ENCODE measurements at places on chromosomes 2 and 18.

DNA sequence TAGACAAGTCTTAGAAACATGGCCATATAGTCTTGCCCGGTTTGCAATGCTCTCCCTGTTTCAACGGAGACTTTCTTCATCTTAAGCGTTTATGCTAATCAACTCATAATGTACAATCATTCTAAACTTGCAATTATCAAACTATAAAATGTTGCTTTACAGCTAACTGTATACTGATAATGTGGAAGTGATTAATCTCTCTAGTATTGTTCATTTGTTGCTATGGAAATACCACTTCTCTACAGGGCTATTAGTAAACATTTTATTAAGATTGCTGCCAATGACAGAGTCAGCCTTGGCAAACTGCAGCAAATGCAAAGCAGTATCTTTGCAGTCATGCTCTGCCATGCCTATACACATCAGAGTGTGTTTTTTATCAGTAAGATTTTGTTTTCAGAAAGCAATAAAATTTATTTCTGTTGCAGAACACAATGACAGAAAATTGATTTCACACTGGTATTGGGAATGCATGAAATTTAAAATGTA lies 1201.8 kb upstream of the CDH2 start:
- no peak for DNase-seq

GRCh38 chr2:44970846-44971450 lies 29.4 kb downstream of the SIX3 start:
- peak; percentile 53 for DNase-seq

DNA sequence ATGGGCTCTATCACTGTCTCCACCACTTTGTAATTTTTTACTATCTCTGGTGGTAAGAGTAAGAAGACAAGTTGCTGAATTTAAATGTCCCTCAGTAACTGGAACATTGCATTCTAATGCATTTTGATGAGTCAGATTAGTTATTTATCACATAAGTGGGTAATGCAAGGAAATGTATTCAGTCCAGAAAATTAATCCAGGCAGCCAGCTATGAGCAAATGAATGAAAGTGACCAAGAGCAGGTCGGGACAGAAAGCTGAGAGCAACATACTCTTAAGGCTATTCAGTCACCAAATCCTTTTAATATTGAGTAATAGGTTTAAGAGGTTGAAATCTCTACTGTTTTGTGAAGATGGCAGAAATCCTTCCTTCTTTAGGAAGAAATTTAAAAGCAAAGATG lies 265.5 kb upstream of the PARD3B start:
- no peak for DNase-seq

DNA sequence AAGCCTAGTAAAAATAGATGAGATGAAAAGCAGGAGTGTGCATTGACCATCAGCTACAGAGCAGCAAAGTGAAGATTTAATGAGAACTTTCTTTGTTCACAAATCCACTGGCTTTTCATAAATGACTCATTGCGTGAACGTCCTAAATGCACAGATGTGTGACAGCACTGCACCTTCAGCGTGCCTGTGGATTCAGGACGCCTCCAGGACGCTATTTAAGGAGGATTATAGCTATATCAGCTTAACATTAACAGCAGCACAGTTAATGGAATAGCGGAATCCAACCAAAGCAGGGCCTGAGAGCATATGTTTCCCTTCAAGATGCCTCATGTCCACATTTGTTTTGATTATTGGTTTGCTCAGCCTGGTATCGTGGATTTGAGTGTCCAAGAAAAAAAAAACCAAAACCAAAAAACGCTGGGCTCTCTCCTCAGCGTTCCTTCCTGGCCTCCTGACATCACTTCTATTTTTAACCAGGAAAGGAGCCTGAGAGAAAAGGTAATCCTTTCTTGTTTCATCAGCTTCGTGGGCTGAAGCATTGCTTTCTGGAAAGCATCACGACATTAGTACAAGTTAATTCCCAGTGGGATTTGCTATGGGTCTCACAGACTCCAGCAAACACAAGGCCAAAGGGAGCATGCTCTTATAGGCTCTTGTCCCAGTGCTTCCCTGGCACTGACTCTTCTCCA lies 447.0 kb upstream of the SMIM21 start:
- no peak for DNase-seq

DNA sequence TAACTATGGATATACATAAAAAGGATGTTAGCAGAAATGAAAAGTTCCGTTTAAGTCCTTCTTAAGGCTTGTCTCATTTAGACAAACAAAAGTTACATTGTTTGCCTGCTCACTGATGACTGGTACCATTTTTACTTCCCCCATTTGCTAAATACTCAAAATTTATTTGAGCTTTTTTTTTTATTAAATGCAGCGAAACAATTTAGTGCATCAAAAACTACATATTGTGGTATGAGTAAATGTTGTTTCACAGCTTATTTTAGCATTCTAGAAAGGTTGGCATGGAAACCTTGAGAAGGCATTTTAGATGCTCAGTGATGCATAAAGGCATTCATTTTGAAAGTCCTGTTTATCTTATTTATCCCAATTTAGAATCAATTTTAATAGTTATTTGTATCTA lies 100.0 kb downstream of the MAP2 start:
- DNase-seq, result no peak

DNA sequence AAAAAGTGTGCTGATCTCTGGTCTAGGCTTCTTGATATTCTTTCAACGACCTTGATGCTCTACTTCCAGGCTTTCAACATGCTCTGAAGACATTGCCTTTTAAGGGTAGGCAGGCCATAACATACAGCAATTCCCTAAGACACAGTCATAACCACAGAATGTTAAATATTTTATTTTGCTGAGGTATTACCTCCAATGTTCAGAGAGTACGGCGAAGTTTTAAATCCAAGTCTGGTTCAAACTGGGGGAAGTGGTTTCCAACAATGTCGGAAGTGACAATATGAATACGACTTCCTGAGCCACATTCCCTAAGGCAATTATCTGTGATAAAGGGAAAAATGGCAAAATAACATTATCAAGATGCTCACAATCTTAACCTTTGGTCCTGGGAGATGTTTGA lies 1077.9 kb upstream of the PIK3C3 start:
- peak; percentile 49 for DNase-seq

DNA sequence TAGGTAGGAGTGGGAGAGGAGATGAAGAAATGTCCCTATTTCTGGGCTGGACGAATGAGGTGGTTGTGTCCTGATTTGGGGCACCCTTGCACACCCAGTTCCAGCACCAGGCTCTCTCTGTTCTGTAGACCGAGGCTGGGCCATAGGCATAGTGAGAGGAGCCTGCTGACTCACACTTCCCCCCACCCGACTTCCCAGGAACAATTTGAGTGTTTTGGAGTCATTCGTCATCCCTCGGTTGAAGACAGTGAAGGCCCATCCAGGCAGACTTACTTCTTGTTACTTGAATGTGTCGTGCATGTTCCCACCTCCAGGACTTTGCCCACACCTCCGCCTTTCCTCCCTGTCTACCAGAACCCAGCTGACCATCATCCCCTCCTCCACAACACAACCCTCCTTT lies 179.1 kb downstream of the HAUS1 start:
- no peak for DNase-seq

DNA sequence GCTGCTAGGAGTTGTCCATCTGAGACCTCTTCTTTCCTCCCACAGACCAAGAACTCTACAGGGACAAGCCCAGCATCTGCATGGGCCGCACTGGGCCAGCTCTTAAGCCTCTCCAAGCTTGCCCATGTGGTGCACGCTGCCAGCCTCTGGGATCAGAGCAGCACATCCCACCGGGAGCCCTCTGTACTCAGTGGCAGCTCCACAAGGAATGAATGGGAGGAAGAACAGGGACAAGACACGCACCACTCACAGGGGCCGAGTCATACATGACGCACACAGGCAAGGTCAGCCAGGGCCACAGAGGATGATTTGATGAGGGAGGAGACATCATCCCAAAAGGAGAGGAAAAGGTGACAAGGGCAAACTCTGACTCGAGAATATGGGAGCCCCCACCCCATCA lies 268.3 kb downstream of the KLHL29 start:
- DNase-seq, result no peak

- no peak for DNase-seq
Measured at GRCh38 chr2:240922245-240922981, 16.3 kb downstream of the CROCC2 start.
